Testis (tissue), 5 donors: ENCODE measurements at places on chromosomes 5 and 9. TPM values are rescaled to one million over a fixed set of nuclear protein-coding genes. Genes with fewer than 3 reads are reported as not detected.
A peak's percentile ranks its signal among the peaks of the same experiment; 100 is the strongest.

DNA sequence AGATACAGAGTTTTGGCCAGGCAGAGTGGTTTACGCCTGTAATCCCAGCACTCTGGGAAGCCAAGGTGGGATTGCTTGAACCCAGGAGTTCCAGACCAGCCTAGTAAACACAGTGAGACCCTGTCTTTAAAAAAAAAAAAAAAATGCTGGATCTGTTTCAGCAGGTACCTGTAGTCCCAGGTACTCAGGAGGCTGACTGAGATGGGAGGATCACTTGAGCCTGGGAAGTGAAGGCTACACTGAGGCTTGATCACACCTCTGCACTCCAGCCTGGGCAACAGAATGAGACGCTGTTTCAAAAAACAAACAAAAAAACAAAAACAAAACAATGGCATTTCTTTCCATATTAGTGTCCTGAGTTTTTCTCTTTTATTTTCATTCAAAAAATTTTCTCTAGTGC, 19.0 kb downstream of the UNC13B start:
- DNase-seq: no peak
- H3K27me3 ChIP-seq: no peaks in the 10 kb centered on the region
- no peak overlapping the region for H3K27ac ChIP-seq
- no peaks in the 10 kb centered on the region for H3K36me3 ChIP-seq
- H3K4me3 ChIP-seq: no peak overlapping the region

- H3K27ac ChIP-seq: no peak overlapping the region
- no peak overlapping the region for H3K4me3 ChIP-seq
- no peaks in the 10 kb centered on the region for H3K4me1 ChIP-seq
- H3K36me3 ChIP-seq: no peaks in the 10 kb centered on the region
These were observed 119.2 kb upstream of the CXCL14 start for GRCh38 chr5:135697959-135698345.

DNA sequence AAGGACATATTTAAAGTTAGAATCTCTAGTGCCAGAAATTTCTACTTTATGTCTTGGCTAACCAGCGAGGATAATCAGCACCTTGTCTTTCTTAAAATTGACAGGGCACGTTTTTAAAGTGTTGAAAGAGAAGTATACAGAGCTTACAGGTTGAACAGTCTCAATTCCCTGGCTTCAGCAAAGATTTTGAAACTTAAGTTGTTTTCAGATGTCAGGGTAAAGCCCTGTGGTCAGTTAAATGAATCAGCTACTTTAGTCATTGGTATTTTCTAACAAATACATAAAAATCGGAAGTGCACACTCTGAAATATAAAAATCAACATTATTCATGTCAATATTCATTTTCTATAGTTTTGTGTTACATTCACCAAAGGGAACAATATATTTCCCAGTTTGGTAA, 29.1 kb downstream of the SNCAIP start:
- H3K4me3 ChIP-seq: no peak overlapping the region
- no peak overlapping the region for H3K27ac ChIP-seq
- H3K27me3 ChIP-seq: no peaks in the 10 kb centered on the region
- no peaks in the 10 kb centered on the region for H3K36me3 ChIP-seq

DNA sequence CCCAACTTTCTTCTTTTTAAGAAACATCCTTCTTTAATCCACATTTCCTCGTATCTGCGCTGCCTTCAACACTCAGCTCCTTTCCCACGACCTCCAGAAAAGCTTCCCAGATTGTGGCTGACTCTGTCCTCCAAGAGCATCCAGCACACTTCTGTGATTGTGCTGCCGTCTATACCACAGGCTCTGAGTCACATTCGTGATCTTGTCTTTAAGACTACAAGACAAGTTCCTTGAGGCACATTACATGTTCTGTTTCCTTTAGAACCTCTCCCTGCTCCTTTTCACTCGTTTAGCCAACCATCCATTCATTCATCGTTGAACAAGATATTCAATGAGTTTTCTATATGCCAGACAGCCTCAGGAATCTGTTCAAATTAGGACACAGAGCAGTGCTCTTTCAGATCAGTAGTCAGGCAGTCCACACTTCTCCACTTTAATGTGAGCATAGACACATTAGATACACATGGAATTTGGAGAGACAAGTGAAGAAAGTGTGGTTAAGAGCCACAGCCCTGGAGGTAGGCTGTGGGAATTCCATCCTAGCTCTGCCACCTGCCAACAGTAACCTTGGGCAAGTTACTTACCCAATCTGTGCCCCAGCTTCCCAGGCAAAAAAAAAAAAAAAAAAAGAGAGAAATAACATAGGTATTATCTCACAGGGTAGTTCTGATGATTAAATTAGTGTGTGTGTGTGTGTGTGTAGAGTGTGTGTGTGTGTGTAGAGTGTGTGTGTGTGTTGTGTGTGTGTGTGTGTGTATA, 18.9 kb downstream of the WHRN start:
- no peaks in the 10 kb centered on the region for H3K36me3 ChIP-seq
- no peak overlapping the region for H3K4me3 ChIP-seq
- H3K4me1 ChIP-seq: peaks cover 33% of the 10 kb centered on the region
- H3K27me3 ChIP-seq: no peaks in the 10 kb centered on the region
- no peak for DNase-seq
- H3K27ac ChIP-seq: no peak overlapping the region

DNA sequence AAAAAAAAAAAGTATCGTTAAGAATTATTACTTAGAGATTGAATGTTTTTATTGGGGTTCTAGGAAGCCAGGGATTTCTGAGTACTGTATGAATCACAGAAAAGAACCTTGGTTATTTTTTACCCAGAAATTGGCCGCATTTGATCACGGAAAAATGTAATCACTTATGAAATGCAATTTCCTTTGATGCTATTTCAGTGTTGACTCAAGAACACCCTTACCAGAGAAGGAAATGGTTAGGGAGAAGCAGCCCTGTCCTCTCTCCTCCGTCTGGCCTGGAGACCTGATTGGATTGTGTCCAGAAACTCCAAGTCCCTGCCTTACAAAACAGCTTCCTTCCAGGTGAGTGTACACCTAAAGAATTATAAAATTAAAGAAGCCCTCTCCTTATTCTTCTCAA, 116.7 kb downstream of the MED10 start:
- no peak overlapping the region for H3K4me3 ChIP-seq
- no peak overlapping the region for H3K27ac ChIP-seq
- no peaks in the 10 kb centered on the region for H3K4me1 ChIP-seq
- H3K27me3 ChIP-seq: no peaks in the 10 kb centered on the region
- DNase-seq: no peak

GRCh38 chr9:128371630-128372117, 500 bp downstream of the URM1 start:
- H3K4me1 ChIP-seq: peaks cover 14% of the 10 kb centered on the region
- no peak for DNase-seq
- peak overlapping the region; percentile 78 for H3K4me3 ChIP-seq
- H3K27ac ChIP-seq: no peak overlapping the region
- no peaks in the 10 kb centered on the region for H3K27me3 ChIP-seq

GRCh38 chr5:81971111-81971711, 612 bp upstream of the ATG10 start:
- H3K4me3 ChIP-seq: peak overlapping the region; percentile 86
- no peaks in the 10 kb centered on the region for H3K36me3 ChIP-seq
- DNase-seq: no peak
- H3K27me3 ChIP-seq: no peaks in the 10 kb centered on the region
- H3K27ac ChIP-seq: peak overlapping the region; percentile 98
- H3K4me1 ChIP-seq: peaks cover 13% of the 10 kb centered on the region

DNA sequence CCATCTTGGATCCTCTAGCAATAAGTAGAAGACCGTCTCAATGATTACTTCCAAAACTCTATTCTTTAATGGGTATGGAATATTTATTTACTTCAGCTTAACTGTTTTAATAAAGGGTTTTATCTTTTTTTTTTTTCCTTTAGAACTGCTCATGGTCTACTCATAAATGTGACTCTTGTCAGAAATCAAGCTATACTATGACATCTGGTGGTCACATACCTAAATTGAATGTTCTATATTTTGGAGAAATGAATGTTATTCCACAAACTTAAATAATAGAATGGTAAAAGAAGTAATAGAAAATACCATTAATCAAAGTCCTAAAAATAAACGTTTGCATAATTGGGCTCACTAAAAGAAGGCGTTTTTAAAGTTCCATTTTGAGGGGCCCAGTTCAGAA, 131.2 kb upstream of the PLCXD3 start:
- H3K4me1 ChIP-seq: no peaks in the 10 kb centered on the region
- H3K27me3 ChIP-seq: no peaks in the 10 kb centered on the region
- no peaks in the 10 kb centered on the region for H3K36me3 ChIP-seq
- no peak overlapping the region for H3K27ac ChIP-seq
- no peak overlapping the region for H3K4me3 ChIP-seq

DNA sequence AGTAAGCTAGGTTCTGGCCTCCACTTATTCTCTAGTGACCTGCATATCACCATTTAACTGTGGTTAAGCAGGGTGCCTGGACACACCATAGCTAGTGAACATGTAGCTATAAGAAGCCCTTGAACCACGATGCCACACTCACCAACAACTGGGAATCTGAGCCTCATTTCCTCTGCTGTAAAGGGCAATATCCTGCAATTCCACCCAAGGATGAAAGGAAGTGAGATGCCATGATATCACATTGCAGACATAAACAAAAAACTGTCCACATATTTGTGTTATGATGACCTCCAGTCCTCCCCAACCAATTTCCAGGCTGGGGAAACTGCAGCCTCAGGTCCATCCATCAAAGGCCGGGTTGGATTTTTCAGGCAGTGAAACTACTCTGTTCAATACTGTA, 10.4 kb downstream of the TNIP1 start:
- DNase-seq: no peak
- H3K27me3 ChIP-seq: no peaks in the 10 kb centered on the region
- H3K4me1 ChIP-seq: peaks cover 24% of the 10 kb centered on the region

DNA sequence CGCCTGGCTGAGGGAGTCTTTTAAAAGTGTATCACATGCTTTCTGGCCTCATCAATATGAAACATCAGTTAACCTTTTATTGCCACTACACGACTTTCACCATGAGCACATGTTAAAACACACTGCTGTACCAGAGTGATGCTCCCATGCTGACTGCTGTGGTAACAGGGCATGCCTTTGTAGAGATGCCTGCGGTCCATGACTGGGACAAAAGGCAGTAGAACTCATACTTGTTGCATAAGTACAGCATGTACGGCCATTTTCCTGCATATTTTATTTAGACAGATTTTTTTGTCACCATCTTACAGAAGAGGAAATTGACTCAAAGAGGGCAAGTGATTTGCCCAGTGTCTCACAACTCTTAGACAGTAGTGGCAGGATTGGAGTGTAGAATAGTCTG, 105.7 kb upstream of the ADAMTSL1 start:
- no peak for DNase-seq
- H3K27ac ChIP-seq: no peak overlapping the region
- no peaks in the 10 kb centered on the region for H3K27me3 ChIP-seq
- no peak overlapping the region for H3K4me3 ChIP-seq
- no peaks in the 10 kb centered on the region for H3K36me3 ChIP-seq

DNA sequence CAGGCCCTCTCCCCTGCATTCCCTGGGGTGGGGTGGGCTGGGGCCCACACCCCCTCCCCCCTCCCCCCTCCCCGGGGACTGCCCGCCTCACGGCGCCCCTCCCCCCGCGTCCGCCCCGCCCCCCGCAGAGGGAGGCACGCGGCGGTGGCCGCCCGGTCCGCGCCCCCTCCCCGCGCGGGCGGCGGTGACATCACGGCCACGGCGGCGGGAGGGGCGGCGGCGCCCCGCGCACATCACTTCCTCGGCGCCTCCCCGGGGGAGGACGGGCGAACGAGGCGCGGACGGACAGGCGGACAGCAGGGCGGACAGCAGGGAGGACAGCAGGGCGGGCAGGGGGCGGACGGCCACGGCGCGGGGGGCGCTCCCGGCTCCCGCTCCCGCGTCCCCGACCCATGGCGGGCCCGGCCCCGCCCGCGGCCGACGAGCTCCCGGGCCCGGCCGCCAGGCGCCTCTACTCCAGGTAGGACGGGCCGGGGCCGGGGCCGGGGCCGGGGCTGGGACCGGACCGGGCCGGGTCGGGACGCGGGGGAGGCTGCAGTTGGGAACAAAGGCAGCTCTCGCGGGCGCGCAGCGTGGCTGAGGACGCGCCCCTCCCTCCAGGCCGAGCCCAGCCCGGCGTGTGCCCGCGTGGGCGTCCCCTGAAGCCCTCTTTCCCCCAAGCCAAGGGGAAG, at the start of gene GPSM1:
Gene GPSM1 (plus strand): TSS at position 236 of the 671 bp plus-strand sequence. CDS start 157 bp downstream, at position 393.
- no peaks in the 10 kb centered on the region for H3K36me3 ChIP-seq
- peak; percentile 64 for DNase-seq
- no peaks in the 10 kb centered on the region for H3K27me3 ChIP-seq
- peaks cover 34% of the 10 kb centered on the region for H3K4me1 ChIP-seq
- H3K4me3 ChIP-seq: peak within 1 kb of the TSS; percentile 78

DNA sequence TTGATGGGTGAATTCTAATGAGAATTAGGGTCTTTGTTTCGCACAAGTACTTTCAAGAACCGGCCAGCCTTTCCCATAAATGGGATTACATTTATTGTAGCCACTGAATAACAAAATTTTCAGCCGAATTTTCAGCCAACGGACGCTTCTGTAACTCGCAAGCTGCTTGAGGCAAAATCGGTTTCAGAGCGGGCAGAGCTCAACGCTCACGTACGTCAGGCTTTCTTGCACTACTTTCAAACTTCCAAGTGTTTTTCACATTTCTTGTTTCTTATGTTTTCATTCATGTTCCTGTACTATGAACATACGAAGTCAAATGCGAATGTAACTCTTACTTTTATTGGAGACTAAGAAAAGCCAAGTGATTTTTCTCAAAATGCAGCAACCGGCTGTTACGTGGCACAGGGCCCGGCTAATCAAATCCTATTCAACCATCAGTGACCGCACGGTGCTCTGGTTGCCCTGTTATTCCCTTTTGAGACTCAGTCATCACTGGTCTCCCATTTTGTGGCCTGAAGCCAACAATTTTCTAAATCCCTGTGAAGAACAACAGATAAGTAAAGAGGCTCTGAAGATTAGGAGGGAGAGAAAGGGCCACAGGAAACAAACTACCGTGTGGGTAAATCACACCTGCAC, 68.5 kb downstream of the SLC28A3 start:
- H3K4me3 ChIP-seq: peak overlapping the region; percentile 43
- peak overlapping the region; percentile 67 for H3K27ac ChIP-seq
- peaks cover 5% of the 10 kb centered on the region for H3K4me1 ChIP-seq
- no peaks in the 10 kb centered on the region for H3K27me3 ChIP-seq
- H3K36me3 ChIP-seq: no peaks in the 10 kb centered on the region
- no peak for DNase-seq

DNA sequence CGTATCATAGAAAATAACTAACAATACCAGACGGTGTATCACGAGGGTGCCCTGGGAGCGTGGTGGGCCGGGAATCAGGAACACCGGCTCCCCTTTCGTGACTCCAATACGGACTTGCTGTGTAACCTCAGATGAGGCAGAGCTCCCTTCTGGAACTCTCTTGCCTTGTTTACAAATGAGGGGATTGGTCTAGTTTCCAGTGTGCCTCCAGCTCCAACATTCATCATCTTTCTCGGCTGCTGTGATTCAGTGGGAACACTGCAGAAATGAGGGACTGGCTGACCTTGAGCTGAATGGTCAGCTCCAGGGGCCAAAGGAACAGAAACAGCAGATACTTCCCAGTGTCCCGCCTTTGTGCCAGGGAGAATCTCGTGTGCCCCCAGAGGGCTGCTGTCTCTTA, 22.6 kb upstream of the TGFBI start:
- H3K27me3 ChIP-seq: no peaks in the 10 kb centered on the region
- H3K4me1 ChIP-seq: no peaks in the 10 kb centered on the region
- peak overlapping the region; percentile 29 for H3K27ac ChIP-seq
- DNase-seq: peak; percentile 46
- H3K36me3 ChIP-seq: no peaks in the 10 kb centered on the region

The PCSK5 gene
- 27.5 TPM for total RNA-seq

The DNM1 gene
- 9.8 TPM for total RNA-seq

The ARRDC1 gene
- total RNA-seq: 38.2 TPM

The MZB1 gene
- total RNA-seq: 0.31 TPM

The FGF1 gene
- total RNA-seq: 2.2 TPM
